ENCODE measurements at places on chromosomes 2 and 18. TPM values are rescaled to one million over a fixed set of nuclear protein-coding genes. Genes with fewer than 3 reads are reported as not detected.

Gene RBKS
- 1.5 TPM for total RNA-seq

Gene SOX11
- total RNA-seq, result not detected

Gene NAGK
- total RNA-seq, result 124 TPM

Gene AGFG1
- total RNA-seq, result 52.6 TPM

Gene ACVR1C
- 4.8 TPM for total RNA-seq

Gene EFHD1
- 2.4 TPM for total RNA-seq

Gene PTPN4
- 110 TPM for total RNA-seq

Gene LRATD1
- not detected for total RNA-seq

Gene AMER3
- not detected for total RNA-seq

Gene NGEF
- not detected for total RNA-seq

Gene CYP1B1
- total RNA-seq, result 0.76 TPM

Gene ACP1
- total RNA-seq, result 86.2 TPM

Gene COL4A4
- 0.25 TPM for total RNA-seq

Gene ITGA6
- 50.7 TPM for total RNA-seq
